ENCODE measurements at places on chromosomes 2 and 18. TPM values are rescaled to one million over a fixed set of nuclear protein-coding genes. Genes with fewer than 3 reads are reported as not detected.

The HOXD13 gene
- total RNA-seq: not detected

The SLC30A3 gene
- total RNA-seq: 7.6 TPM

The PCARE gene
- total RNA-seq: not detected

The ICOS gene
- total RNA-seq: not detected

The IL36B gene
- not detected for total RNA-seq

The ALPP gene
- total RNA-seq: not detected

The SOCS6 gene
- 5.5 TPM for total RNA-seq

The ANKRD30BL gene
- not detected for total RNA-seq

The SRD5A2 gene
- not detected for total RNA-seq

- no peak for DNase-seq
Measured at GRCh38 chr2:54981385-54981784, 68.9 kb downstream of the RTN4 start.

GRCh38 chr2:8009010-8009597 lies 672.8 kb upstream of the ID2 start:
- DNase-seq: no peak

- DNase-seq: no peak
Measured at GRCh38 chr18:13070460-13070859, 79.3 kb downstream of the CEP192 start.

DNA sequence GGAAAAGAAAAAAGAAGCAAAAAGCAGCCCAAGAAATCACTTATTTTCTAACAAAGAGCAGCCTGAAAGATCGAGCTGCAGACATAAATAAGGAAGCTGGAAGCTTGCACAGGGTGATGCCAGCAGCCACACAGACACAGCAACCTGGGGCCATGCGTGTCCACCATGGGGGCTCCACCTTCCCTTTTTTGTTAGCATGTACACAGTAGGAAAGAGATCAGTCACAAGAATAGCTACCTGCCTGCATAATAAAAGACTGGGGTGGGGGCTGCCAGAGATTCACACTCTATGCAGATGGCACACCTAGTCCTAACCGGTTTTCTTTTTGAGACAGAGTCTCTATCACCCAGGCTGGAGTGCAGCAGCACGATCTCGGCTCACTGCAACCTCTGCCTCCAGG lies 2.9 kb upstream of the CNOT11 start:
- no peak for DNase-seq

GRCh38 chr2:124804014-124804940 lies 779.2 kb downstream of the CNTNAP5 start:
- DNase-seq: no peak

DNA sequence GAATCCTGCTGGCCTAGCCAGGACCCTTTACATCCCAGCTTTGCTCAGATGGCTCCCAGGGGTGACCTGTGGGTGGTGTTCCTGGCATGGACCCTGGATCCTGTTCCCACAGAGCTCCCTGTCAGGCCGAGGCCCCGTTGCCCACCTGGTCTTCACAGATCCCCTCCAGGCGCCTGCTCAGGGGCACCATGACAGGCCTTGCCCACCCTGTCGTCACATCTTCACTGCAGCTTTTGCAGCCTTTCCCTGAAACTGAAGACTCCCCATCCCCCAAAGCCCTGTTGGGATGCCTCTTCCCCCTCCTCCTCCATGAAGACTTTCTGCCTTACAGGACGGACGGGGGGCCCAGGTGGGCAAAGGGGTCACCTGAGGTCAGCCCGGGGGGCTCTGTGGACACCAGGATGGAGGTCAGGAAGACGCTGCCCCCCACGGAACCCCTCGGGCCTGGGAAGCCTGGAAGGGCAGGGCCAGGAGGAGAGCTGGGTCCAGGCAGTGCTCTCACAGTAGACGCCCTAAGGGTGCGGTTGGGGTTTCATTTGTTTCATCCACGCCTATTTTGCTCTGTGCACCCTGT lies 13.0 kb upstream of the KIF1A start:
- DNase-seq: peak; percentile 61

DNA sequence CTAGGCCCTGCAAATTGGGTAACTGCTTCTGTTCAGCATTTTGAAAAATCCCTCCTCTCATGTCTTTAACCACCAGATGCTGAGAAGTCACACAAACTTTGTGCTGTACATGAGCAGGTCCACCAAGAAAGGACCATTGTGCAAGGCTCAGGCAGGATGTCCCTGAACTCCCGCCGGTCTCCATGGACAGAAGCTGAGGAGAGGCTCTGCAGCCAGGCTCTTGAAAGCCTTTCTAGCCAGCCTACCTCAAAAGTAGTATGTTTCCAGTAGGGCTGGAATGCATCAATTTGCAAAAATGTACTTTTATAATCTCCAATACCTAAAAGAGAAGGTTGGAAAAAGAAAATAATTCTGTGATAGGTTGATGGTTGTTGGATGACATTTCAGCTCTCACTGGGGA lies 47.0 kb upstream of the SH3BP4 start:
- DNase-seq: no peak

GRCh38 chr2:23806665-23807249 lies 120.2 kb downstream of the ATAD2B start:
- DNase-seq: no peak

GRCh38 chr2:217256251-217256650 lies 396.4 kb upstream of the TNP1 start:
- DNase-seq: no peak

DNA sequence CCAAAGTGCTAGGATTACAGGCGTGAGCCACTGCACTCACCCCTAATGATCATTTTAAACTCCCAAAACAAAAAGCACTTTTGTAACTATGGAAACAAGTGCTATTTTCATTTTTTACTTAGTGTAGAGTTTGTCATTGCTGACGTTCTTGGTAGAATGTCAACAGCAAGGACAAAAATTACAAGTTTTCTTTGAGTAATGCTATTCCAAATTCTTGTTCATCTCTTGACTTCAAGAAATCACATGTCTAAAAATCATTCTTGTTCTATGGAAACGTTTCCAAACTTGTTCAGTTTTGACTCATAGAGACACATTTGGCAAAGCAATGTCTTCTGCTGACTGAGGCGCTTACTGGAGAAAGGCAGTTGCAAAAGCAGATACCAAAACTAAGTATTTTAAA lies 82.6 kb downstream of the MBP start:
- no peak for DNase-seq

DNA sequence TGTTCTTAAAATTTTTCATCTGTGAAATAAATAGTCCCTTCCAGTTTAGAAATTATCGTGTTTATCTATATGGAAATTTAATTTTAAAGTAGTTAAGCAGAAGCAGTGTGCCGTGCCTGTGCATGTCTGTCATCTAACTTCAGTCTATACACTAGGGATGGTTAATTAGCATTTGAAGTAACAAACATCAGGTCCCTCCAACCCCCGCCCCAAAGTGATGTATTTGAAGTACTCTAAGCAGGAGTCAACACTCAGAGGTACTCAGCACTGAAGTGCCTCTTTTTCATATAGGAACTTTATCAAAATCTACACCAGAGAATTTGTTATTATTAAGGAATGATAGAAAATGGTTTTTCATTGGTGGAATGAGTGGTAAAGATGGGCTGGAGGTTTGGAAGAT lies 33.0 kb downstream of the LANCL1 start:
- no peak for DNase-seq

DNA sequence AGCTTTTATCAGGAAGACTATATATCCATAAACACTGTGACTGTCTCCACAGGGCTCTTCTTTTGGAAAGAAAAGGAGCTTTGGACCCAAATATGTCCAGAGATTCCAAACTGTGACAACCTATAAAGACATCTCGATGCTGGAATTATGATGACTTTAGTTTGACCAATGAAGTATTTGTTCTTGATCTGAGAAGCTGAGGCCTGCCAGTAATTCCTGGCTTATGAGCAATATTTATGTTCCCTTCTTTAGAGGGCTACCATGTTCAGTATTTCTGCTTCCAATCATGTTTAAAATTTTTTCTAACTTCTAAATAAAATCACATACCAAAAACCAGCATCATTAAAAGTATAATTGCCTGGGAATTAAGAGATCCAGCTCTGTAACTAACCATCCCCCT lies 41.1 kb downstream of the FEZ2 start:
- no peak for DNase-seq

- DNase-seq: no peak
Measured at GRCh38 chr18:80193701-80194100, 53.6 kb downstream of the PARD6G start.

DNA sequence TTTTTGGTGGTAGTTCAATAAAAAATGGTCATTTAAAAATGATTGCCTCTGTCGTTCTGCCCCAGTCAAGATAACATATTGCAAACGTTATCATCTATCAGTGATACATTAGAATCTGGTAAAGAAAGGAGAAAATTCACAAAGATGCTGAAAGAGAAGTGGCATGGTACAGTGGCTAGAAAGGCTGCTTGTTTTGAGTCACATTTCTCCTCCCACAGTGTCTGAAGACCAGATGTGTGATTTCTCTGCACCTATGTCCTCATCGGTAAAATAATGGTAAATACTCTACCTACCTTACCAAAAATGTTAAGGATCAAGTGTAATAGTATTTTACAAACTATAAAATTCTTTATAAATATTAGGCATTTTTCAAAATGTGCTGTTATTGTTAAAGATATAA lies 76.1 kb upstream of the NOSTRIN start:
- no peak for DNase-seq

GRCh38 chr2:186591506-186591890 lies 1.6 kb downstream of the ITGAV start:
- DNase-seq: no peak

GRCh38 chr18:23723121-23723520 lies 33.9 kb downstream of the LAMA3 start:
- no peak for DNase-seq

DNA sequence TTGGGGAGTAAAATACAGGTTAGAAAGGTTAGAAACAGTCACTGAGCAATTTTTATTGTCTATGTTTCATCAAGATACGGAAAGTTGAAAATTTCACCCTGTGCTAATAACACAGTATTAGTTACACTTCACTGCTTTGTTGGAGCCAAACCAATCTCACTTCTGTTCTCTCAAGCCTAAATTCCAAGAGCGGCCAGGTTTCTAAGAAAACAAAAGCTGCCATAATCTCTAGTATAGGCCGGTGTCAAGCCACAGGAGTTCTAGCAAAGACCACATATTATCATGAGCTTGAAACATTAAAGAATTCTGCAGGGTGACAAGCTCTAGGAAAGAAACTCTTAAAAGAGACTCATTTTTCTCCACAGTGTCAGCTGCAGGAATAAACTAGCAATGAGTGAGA lies 128.7 kb downstream of the TXNL1 start:
- DNase-seq: no peak

DNA sequence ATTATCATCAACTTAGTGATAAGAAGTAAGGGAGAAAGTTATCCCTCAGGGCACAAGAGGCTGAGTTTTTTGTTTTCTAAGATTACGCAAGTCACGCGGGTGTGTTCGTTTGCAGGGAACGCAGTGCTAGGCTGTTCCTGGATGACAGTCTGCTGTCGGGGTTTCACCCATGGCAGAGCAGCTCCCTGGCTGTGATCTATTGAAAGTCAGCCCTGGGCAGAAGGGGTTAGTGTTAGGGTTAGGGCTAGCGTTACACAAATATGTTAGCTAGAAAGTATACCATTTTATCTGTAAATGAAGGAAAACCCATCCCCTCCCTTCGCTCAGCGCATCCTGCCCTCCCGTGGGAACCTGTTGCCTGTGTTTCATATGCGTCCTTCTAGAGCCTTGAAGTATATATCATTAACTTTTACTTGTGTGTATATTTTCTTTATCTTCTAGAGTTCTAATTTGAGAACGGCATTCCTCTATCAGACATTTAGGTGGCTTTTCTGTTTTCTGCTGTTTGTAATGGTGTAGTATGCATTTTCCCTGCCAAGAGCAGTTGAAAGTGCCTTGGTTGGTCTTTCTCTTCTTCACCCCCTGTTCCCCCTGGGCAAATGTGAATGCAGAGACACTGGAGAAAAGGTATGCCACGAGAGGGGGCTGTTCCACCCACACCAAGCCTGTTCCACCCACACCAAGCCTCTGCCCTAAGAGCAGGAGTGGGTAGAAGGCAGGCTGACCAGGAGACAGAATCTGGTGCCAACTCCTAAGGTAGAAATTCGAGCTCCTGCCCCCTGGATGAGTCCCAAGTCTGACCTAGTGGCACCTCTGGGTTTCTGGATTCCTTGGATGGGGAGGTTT lies 47.0 kb downstream of the ARMC9 start:
- no peak for DNase-seq

DNA sequence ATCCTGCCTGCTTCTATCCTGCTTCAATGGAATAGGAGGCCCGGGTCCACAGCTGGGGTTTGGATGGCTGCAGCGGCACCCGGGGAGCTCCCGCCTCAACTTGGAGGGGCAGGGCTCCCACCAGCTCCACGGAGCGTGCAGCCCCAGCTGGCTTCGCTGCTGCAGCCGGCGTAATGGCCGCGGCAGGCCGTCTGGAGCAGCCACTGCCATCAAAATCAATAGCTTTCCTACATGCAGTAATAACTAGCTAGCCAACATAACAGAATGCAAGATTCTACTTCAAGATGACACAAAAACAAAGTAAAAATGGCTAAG lies 154.2 kb upstream of the RMP24 start:
- DNase-seq: no peak

DNA sequence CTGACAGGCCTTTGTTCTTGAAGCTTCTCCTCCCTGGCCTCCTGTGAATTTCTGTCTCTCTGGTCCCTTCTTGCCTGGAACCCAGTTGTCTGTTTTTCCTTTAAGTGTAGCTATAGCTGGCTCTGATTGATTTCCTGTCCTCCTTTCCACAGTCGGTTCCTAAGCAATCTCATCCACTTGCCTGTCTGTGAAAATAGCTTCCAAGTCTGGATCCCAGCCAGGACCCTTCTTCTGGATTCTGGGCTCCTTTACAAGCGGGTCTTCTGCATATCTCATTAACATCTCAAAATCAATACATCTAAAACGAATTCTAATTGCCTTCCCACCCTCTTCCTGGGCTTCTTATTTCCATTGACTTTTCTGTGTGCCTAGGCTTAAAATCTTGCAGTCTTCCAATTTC lies 124.9 kb downstream of the DAW1 start:
- DNase-seq: no peak

- no peak for DNase-seq
Measured at GRCh38 chr2:128086244-128086643, 4.8 kb upstream of the UGGT1 start.

GRCh38 chr2:204365811-204366210 lies 179.5 kb upstream of the PARD3B start:
- DNase-seq: no peak

DNA sequence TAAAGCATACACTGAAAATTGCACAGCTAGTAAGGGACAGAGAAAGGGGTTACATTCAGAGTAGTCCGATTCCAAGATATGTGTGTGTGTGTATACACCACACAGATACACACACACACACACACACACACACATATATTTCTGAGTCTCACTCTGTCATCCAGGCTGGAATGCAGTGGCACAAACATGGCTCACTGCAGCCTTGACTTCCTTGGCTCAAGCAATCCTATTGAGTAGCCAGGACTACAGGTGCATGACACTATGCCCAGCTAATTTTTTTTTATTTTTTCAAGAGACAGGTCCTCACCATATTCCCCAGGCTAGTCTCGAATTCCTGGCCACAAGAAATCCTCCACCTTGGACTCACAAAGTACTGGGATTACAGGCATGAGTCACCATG lies 68.1 kb upstream of the ITPRID2 start:
- DNase-seq: no peak

All from ascending aorta (tissue), 2 donors.